GM19239 (cell line): ENCODE measurements at places on chromosomes 16 and 17.

- DNase-seq, result no peak
Observed at GRCh38 chr17:79971651-79972050, 64.0 kb downstream of the TBC1D16 start.

DNA sequence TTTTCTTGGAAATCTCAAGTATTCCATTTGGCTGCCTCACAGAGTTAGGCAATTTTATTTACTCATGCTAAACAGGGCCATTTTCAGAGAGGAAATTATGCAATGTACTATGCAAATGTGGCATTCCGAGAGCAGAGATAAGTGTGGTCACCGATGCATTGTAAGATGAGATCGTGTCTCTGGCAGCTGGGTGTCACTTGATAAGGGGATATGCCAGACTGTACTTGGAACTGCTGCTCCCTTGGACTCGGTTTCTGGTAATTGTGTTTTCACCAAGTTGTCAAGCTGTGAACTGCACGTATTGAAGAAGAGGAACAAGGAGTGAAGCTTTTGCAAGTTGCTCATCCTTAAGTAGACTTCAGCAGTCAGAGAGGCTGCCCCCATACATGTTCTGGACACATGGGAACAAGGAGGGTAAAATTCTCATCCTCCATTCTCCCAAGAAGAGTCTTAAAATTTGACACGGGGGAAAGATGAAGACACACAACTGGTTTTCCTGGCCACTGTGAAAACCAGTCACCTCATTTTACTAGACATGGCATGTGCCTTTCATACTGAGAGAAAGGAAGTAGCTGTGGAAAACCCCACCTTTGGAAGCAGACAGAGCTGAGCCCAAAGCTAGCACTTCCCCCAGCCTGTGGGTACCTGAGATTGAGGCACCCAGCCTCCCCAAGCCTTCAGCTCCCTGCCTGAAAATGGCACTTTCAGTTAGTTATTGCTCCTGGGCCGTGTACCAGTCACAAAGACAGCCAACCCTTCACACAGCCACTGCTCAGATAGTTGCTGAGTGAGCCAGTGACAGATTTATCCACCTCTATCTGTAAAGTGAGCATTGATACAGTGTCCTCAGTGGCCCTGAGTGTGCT is 150.7 kb downstream of the SOCS1 start:
- peak; percentile 54 for DNase-seq

DNA sequence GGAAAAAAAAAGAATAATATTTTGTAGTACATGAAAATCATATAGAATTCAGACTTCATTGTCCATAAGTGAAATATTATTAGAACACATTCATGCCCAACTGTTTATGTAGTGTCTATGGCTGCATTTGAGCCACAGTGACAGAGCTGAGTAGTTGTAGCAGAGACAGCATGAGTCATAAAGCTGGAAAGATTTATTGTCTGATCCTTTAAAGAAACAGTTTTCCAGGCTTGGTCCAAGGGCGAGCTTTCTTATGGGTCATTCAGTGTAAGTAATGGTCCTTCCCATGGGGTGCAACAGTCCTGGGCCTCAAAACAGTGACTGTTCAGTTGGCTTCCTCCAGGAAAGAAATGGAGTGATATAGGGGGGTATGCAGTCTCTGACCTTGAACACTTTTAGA is 260.2 kb downstream of the HS3ST4 start:
- DNase-seq, result no peak

GRCh38 chr17:73877962-73878361 is 233.7 kb upstream of the SDK2 start:
- DNase-seq, result no peak
